ENCODE measurements at places on chromosomes 3 and 15. TPM values are rescaled to one million over a fixed set of nuclear protein-coding genes. Genes with fewer than 3 reads are reported as not detected.

DNA sequence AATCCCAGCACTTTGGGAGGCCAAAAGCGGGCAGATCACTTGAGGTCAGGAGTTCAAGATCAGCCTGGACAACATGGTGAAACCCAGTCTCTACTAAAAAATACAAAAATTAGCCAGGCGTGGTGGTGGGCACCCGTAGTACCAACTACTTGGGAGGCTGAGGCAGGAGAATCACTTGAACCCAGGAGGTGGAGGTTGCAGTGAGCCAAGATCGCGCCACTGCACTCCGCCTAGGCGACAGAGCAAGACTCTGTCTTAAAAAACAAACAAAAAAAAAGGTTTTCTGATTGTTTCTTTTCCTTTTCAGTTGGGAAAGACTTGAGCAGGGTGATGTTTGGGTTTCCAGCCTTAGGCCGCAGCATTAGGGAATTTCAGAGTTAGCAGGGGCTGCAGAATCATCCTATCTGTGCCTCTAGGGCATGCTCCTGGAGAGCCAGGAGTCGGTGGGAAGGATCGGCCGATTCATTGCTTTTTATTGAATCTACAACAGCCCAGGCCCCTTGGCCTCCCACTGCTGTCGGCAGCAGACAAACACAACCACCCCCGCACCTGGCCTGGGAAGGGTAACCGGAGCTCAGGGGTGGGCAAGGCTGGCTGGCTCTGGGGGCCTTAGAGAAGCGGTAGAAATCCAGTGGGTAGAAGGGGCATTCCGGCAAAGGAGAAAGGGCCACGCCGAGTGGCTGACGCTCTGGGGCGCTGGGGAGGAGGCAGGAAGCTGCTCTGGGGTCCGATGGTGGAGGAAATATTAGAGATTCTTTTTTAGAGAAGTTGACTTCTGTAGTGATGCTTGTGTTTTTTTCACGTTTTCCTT, 6.3 kb downstream of the CHAC1 start:
- no peak for DNase-seq

DNA sequence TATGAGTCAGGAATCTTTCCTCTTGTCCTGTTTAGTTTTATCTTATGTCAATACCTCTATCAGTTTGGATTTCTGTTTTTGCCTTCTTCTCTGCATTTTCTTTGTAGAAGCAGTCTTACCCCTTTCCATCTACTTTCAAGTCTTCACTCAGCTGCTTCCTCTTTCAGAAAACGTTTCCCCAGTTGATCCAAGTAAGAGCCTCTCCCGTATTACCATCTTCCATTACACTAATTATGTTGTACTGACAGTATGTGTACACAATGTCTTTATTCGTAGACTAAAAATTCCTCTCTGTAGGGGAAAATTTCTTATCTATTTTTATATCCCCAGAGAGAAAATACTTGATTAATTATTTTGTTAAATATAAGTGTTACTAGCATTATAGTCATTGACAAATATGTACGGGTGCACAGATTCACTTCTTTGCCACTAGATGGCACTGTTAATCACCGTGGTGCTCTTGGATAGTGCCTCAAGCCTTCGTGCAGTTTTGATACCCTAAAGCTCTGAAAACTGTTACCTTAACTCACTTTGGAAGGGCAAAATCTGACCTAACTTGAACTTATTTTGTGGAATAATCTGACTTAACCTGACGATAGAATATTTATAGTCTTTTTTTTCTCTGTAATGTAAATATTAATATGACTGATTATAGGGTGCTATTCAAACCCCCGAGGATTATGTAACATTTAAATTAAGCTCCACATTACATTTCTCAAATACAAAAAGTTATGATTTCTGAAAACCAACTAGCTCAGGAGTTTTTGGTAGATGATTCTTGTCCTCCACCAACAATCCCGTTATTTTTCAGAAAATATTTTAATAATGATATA, 74.2 kb upstream of the POU1F1 start:
- no peak for DNase-seq

GRCh38 chr3:101229681-101230080, 90.7 kb downstream of the IMPG2 start:
- DNase-seq, result no peak

- no peak for DNase-seq
Observed at GRCh38 chr3:138947495-138948121, 591 bp downstream of the FOXL2NB start.

GRCh38 chr15:79898369-79898768, 1.6 kb upstream of the MTHFS start:
- no peak for DNase-seq

The MYO5C gene
- 26.4 TPM for total RNA-seq

The SETD5 gene
- total RNA-seq, result 49.1 TPM

Data from kidney epithelial cell (primary cell).